ENCODE measurements at places on chromosomes 13 and 19.

DNA sequence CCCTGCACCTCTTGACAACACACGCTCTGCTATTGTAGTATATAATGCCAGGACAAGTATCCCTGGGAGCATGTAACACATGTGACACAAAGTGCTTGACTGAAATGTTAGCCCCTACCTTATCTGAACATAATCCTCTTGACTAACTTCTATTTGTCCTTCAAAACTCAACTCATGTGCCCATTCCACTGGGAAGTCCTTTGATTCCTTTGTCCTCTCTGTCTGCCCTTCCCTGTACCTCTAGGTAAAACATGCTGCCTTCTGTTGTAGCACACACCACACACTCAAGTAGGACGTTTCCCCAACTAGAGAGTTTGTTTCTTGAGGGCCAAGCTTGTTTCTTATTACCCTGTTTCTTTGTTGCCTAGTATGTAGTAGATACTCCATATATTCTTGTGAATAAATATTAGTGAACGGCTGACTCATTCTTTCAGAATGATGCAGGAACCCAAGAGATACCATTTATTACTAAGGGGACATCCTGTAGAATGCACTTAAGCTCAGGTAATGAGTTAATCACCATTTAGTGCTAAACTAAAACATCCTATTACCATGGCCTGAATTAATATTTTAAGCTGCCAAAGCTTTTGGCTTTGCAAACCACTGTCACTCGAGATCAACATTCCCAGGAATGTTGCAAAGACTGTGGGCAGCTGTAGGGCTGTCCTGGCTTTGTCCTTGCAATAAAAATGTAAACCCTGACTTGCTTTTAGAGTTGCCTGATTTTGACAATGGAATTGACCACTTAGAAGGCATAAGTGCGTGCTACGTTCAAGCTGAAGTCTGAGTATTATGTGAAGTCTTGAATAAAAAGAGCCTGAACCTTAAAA lies 313.4 kb downstream of the COG6 start:
- no peak for DNase-seq

- DNase-seq: no peak
Measured at GRCh38 chr19:49119411-49120324, at the start of gene PPFIA3. Gene PPFIA3, plus strand, starts transcription at chr19:49119544. Its CDS starts 8,330 bp downstream, at chr19:49127874.

DNA sequence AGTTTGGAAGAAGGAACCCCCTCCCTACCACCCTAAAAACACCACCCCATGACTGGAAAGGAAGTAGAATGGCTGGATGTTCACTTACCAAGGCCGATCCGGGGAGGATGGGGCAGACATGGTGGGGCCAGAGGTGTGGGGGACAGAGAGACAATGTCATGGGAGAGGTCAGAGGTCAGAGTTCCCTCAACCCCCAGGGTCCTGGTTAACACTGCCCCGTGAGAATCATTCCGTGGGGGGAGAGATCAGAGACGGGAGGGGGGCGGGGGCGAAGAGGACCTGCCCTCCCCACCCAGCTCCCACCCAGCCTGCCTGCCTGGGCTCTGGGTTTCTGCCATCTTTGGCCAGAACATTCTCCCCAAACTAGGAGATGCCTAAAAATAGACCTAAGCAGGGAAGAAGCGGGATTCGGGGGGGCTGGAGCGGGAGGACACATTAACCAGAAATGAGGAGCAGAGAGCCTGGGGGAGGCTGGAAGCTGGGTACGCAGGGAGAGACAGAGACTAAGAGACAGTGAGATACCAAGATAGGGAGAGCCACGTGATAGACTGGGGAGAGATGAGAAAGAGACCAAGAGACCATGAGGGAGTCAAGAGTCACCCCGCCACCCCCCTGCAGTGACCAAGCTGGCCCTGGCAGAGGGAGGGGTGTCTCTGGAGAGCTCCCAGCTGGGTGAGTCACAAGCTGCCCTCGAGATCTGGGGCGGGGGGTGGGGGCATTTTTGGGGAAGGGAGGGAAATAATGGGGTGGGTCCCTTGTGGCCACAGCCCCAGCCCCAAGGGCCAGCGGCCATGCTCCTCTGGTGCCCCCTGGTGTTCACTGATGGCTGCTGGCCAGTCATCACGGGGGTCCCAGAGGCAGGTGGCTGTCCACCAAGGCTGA lies 6.1 kb upstream of the KANK2 start:
- DNase-seq: no peak

DNA sequence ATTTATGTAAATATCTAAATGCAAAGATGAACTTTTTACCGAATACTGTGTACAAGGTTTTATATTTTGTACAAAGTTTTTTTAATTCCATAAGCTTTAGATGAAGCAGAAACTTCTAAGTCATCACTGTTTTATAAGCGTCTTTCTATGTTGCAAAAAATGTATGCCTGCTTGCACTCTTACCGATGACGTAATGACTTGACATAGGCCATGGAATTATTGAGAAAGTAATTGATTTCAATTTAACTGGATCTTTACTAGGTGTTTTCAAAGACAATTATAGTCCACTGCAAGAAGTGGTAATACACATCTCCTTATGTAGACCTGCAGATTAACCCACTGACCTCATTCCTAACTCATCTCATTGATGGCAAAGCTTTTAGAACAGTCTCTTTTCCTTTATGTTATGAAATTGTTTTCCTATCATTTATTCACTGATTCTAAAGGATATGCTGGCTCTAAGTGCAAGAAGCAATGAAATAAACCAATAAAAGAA lies 10.4 kb downstream of the DACH1 start:
- no peak for DNase-seq

- DNase-seq: no peak
Measured at GRCh38 chr19:3029065-3029923, at the start of gene TLE2. Gene TLE2, minus strand, starts transcription at chr19:3029280. Its CDS starts 376 bp downstream, at chr19:3028904.

GRCh38 chr13:58542530-58542929 lies 911.0 kb downstream of the PCDH17 start:
- no peak for DNase-seq

DNA sequence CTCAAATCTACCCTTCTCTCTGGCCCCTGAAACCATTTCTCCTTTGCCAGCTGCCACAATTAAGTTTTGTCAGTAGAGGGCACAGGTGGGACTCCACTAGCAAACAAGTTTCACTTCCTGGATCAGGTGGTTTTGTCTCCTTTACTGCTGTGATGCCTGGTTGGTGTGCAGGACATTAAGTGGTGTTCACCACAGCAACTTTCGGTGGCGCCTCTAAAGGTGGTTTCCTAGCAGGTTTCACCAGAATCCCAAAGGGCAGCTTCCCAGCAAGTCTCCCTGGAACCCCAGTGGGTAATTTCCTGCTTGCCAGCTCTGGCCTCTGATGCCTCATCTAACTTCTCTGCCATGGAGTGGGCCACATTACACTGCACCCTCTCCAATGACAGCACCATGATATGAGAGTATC lies 16.6 kb downstream of the MED4 start:
- DNase-seq: no peak

GRCh38 chr13:72754111-72754510 lies 26.4 kb downstream of the BORA start:
- no peak for DNase-seq

DNA sequence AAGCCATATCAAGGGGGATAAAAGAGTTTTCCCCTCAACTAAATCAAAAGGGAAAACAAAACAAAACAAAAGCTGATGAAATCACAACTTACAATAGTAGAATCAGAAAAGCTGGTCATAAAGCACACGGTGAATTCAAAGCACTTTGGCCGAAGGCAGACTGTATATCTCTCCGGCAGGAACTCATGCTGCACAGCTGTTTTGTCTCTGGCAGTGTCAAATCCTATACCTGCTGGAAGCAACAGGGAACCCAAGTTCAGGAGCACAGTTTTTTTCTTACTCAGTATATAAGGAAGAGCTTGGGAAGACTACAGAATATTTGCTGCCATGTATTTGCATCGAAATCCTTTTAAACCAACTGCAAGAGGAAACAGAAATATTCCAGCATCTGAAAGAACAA lies 213.7 kb downstream of the RFC3 start:
- DNase-seq: no peak

GRCh38 chr19:47097396-47098201 lies 16.0 kb downstream of the ZC3H4 start:
- no peak for DNase-seq

GRCh38 chr19:1063909-1064660 lies 2.9 kb upstream of the ARHGAP45 start:
- no peak for DNase-seq

- DNase-seq: no peak
Measured at GRCh38 chr13:72849571-72849970, 67.6 kb downstream of the PIBF1 start.

GRCh38 chr19:1840541-1841115 lies 7.7 kb downstream of the REXO1 start:
- no peak for DNase-seq

- DNase-seq: no peak
Measured at GRCh38 chr13:112777637-112778406, 88.0 kb downstream of the ATP11A start.
